Activated CD8-positive, alpha-beta T cell treated with anti-CD3 and anti-CD28 coated beads for 36 hours (primary cell): ENCODE measurements at places on chromosomes 1 and 21. TPM values are rescaled to one million over a fixed set of nuclear protein-coding genes. Genes with fewer than 3 reads are reported as not detected.
A peak's percentile ranks its signal among the peaks of the same experiment; 100 is the strongest.

DNA sequence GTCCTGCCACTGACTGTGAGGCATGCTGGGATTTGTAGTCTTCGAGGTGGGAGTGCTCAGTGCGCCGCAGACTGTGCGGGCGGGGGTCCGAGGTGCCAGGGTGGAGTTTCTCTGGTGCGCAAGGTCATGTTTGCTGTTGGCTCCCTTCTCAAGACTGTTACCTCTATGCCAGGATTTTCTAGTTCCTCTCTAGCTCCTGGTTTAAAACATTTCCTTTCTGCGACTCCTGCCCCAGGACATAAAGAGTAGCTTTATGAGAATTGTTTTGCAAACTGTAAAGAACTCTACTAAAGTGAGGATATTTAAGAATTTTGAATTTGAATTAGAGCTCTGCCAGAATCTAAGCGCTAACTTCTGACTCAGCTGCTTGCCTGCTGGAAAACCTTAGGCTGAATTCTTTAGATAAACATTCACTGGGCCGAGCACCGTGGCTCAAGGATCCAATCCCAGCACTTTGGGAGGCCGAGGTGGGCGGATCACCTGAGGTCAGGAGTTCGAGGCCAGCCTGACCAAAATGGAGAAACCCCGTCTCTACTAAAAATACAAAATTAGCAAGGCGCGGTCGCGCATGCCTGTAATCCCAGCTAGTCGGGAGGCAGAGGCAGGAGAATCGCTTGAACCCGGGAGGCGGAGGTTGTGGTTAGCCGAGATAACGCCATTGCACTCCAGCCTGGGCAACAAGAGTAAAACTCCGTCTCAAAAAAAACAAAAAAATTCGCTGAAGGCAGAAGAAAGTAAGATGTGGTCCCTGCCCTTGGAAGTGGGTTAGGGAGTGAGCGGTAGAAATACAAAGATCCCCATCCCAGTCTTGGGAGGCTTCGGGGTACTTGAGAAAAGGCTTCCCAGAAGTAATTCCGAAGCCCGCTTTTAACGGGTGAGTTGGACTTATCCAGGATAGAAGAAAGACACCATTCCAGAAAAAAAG lies 992 bp upstream of the USP48 start:
- no peak for DNase-seq

DNA sequence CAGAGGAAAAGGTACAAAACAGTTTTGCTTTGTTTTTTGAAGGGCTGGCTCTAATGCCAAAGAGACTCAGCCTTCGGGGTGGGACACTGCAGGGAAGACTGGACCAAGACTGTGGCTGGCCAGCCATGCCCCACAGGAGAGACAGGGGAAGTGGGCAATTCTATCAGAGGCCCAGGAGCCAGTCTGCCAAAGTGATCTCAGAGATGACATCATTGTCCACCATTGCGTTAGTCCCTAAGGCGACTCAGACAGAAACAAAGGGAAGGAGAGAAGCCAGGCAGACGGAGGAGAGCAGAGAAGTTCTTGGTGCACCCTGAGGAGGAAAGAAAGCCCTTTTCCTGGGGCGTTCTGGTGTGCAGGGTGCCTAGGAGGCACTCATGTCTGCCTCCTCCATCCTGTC lies 26.4 kb downstream of the OPTC start:
- DNase-seq, result no peak

DNA sequence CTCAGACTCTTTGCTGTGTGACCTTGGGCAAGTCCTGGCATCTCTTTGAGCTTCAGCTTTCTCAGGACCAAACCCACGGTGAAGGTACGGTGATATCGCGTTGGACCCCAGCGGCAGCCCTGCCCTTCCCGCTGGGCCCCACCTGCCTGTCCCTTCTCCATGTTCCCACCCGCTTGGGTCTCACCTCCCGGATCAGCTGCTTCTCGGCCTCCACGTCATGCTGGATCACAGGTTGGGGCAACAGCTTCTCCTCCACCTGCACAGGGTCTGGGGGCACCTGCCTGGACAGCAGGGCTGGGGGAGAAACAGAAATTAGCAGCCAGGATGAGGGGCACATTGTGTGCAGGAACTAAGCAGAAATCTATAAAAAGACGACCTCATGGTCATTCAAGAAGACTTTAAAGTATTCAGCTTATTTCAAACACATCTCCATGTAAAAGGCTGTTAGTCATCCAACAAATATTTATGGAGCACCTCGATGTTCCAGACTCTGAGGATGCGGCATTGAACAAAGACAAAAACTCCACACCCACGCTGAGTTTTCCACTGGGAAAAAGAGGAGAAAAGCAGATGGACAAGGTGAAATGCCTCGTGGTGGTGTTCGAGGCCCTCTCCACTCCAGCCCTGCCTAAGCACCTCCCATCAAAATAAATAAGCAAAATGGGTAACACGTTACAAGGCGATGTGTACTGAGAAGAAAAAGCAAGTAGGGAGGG lies 19.5 kb downstream of the KIF17 start:
- no peak for DNase-seq

GRCh38 chr21:25490742-25491141 lies 116.5 kb downstream of the MRPL39 start:
- no peak for DNase-seq

DNA sequence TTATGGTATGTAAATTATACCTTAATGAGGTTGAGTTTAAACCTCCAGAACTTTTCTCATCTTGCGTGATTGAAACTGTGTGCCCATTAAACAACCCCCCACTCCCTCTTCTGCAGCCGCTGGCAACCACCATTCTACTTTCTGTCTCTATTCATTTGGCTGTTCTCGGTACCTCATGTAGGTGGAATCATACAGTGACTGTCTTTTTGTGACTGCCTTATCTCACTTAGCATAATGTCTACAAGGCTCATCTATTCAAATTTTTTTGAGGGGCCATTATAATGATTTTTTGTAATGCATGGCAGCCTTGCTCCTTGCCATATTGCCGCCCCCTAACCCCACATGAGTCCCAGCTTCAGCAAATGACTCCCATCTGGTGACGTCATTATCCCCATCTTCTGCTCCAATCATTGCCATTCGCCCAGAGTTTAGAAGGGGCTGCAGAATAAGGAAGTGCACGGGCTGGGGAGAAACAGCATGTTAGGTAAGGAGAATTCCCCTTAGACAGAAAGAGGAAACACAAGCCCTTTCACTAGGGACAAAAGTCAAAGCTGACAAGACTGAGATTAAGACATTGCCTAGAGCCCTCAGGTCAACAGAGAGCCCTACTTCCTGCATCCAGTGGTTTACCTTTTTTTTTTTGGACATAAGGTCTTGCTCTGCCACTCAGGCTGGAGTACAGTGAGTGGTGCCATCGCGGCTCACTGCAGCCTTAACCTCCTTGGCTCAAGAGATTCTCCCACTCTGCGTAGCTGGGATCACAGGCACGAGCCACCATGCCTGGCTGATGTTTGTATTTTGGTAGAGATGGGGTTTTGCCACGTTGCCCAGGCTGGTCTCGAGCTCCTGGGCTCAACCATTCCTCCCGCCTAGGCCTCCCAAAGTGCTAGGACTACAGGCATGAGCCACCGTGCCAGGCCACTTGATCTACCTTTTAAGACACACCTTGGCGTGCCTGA lies 78.4 kb upstream of the ERRFI1 start:
- DNase-seq, result no peak

GRCh38 chr1:154849645-154850131 lies 20.4 kb downstream of the KCNN3 start:
- peak; percentile 73 for DNase-seq

DNA sequence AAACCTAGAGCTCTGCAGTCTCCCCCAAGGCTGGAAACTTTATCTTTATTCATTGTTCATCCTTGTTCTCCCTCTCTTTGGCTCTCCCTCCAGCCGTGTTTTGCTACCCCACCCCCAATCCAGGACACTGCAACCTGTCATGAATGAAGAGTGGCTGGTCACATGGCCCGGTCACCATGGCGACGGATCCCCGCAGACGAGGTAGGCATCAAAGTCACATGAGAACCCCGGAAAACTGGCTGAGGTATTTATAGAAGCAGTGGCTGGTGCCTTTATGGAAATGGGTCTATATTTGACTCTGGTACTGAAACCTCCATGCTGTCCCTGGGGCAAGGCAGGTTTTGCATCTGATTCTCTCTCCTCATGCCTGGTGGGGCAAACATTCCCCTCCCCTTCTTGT lies 13.4 kb upstream of the SLC6A17 start:
- peak; percentile 67 for DNase-seq

DNA sequence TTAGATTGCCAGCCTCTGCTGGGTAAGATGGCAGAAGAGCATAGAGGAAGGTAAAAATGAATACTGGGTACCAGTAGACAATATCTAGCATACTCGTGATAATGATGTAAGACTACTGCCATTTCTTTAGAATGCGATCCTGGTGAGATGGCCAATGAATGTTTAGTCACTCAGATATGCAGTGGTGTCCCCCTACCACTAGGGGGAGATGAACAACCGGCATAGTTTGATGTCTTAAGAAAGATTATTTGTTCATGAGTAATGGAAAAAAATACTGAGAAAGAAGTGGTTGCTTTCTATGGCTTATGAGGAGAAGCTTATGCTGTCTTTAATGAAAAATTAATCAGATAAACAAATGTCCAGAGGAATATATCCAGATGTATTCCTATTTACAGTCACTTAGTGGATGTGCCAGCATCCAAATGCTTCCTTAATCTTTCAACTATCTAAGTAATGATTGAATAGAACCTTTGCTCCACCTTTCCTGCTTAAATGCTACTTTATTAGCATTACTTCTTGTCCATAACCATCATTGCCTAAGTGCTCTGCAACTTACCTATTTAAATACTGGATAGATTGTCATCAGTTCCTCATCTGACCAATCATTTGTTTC lies 256.6 kb downstream of the ST6GALNAC3 start:
- peak; percentile 62 for DNase-seq

DNA sequence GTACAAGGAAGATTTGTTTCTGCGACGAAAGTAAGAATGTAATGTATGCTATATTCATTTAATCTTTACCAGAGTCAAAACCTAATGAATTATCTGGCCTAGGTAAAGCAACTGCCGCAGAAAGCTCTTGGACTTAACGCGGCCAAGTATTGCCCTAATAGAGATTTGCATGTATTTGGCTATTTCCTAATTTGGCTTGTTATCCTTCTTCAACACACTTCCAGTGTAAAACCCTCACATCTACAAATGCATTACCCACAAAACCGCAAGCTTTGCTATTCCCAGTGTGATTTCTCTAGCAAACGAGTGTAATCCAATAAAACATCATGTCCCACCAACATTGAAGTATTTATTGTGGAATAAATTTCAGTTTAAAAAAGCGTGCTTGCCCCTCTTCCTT lies 123.8 kb upstream of the LMO4 start:
- no peak for DNase-seq

DNA sequence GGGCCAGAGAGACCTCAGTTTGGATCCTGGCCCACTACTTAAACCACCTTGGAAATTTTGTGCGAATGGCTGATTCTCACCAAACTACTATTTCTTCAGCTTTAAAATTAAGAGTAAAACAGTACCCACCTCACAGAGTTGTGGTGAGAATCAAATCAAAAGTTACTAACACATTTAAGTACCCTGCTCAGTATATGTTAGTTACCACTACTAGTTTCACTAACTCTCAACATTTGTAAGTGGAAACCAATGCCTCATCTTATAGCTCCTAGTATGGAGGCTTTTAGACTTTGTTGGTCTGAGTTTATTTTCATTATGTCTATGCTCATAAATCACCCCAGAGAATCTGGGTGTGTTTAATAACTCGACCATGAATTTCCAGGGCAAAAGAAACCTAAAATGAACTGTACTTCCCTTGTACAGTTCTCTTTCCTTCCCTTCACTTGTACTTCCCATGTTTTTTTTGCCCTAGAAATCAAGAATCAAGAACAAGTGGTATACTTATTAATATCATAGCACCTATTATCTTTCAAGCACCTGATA lies 11.6 kb upstream of the SERBP1 start:
- no peak for DNase-seq

GRCh38 chr21:25273959-25274358 lies 333.3 kb downstream of the MRPL39 start:
- DNase-seq, result no peak

DNA sequence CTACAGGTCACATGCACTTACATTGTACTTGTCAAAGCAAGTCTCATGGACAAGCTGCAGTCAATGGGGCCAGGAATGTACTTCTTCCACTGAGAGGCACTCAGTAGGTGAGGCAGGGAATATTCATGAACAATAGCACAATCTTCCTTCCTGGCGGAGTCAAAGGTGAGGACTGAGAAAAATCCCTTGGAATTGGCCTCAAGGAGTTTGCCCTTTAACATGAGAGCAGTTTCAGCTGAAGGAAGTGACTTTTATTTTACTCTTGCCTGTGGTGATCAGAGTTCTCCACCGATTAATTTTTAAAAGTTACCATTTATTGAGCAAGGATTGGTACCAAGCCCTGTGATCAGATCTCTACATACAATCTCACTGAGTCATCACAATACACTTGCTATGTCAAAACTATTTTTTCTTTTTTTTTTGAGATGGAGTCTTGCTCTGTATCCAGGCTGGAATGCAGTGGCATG lies 11.2 kb upstream of the AK2 start:
- no peak for DNase-seq

- peak; percentile 60 for DNase-seq
These were observed 12.2 kb upstream of the TCEA3 start for GRCh38 chr1:23436520-23437354.

GRCh38 chr1:12327566-12327965 lies 97.7 kb downstream of the VPS13D start:
- DNase-seq, result no peak

BNIPL gene
- 0.54 TPM for total RNA-seq

FHAD1 gene
- total RNA-seq, result 0.16 TPM

CRYAA gene
- total RNA-seq, result not detected

XKR8 gene
- 3.4 TPM for total RNA-seq
